ENCODE measurements at places on chromosomes 7 and 10.

GRCh38 chr7:121307021-121307574 lies 21.7 kb upstream of the WNT16 start:
- no peak for DNase-seq

- DNase-seq = no peak
Observed at GRCh38 chr7:157558516-157558874, 221.7 kb downstream of the DNAJB6 start.

DNA sequence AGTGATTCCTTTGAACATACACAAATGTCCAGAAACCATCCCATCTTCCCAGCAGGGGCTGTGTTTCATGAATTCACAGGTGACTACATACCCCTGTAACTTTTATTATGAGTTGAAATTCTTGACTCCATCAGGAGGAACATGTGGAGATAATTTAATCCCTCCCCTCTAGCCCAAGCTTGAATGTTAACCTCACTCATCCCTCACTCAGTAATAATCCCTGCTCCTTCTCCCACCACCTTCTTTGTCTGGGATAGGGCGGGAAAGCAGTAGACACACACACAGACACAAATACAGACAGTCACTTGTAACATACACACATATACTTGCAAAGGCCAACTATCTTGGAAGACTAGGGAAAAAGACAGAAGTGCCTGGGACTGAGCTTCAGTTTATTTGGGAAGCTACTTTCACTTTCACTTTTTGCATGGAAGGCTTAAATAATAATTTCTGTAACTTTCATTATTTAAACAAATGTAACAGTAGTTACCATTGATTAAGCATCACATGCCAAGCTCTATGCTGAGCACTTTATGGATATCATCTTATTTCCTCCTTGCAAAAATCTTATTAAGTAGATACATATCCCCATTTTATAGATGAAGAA lies 7.3 kb downstream of the AASS start:
- no peak for DNase-seq

DNA sequence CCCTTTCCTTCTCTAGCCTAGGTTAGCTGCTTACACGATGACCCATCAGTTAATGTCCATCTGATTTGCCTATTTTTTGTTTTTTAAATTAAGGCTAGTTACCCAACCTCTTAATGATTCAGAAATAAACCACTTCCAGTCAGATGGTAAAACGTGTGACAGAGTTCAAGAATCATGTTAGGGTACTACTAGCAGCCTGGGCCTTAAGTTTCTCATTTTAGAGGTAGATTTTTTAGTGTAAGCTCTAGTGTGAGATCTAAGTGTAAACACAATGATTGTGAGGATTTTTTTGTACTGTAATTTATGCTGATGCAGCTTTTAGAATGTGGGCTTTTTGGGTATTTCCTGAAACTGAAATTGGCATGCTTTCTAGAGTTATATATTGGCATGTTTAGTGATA lies 130.0 kb downstream of the CDK14 start:
- DNase-seq = no peak

DNA sequence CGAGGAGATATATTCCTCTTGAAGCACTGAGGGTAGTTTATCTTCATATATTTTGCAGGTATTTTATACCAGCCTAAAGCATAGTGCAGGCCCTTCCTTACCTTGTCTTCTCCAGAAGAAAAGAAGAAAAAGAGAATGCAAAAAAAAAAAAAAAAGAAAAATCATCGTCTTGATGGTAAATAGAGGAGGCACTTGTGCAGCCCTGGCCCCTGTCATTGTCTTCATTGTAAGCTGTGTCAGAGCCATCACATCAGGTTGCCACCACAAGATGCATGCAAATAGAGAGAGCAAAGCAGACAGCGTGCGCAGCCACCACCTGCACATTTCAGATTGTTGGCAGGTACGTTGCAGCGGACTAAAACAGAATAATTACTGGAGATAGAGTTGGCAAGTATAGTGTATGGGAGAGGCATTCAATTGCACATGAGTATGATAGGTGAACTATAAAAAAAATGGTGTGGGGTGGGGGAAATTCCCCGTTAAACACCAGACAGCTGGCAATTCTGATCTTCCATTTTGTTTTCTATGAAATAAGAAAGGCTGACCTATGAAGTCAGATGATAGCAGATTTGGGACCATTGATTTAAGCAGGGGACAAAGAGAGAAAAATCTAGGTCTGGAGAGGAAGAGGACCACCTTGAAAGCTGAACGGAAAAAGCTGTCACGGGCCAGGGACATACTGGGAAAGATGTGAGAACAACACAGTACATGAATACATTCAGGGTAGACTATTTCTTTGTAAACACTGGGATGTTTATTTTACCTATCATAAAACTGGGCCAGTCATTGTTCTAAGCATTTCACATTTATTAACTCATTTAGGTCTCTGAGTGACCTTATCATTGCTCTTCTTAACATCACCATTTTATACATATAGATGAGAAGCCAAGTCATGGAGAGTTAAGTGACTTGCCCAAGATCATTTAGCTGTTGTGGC lies 306.3 kb upstream of the SP8 start:
- no peak for DNase-seq
